CD8-positive, alpha-beta memory T cell (primary cell): ENCODE measurements at places on chromosomes 4 and X. TPM values are rescaled to one million over a fixed set of nuclear protein-coding genes. Genes with fewer than 3 reads are reported as not detected.
A peak's percentile ranks its signal among the peaks of the same experiment; 100 is the strongest.

Gene EDA
- 0.57 TPM for total RNA-seq

Gene TRIM2
- 0.29 TPM for total RNA-seq

Gene ZDHHC15
- total RNA-seq = 0.04 TPM

Gene FHIP1A
- total RNA-seq = 0.15 TPM

Gene APLN
- 0.11 TPM for total RNA-seq

Gene PNMA5
- total RNA-seq = not detected

Gene PASD1
- not detected for total RNA-seq

Gene OPRPN
- total RNA-seq = not detected

Gene DUSP9
- total RNA-seq = 0.15 TPM

DNA sequence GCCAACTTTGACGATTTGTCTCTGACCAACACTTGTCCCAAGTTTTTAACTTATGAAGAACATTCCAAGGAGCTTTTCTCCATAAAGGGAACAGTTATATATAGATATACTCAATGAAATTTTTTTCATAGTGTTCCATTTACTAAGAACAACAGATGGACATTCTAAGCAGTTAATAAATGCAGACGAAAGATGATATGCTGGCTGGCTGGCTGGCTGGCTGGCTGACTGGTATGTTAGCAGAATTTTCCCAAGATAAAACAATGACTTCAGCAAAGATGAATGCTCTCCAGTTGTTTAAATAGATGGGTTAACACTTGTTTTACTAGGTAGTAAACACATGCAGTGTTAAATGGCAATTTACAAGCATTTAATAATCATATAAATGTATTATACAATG lies 62.2 kb downstream of the SPANXN3 start:
- no peak overlapping the region for H3K27ac ChIP-seq
- H3K4me3 ChIP-seq = no peak overlapping the region
- no peaks in the 10 kb centered on the region for H3K4me1 ChIP-seq
- no peaks in the 10 kb centered on the region for H3K36me3 ChIP-seq

DNA sequence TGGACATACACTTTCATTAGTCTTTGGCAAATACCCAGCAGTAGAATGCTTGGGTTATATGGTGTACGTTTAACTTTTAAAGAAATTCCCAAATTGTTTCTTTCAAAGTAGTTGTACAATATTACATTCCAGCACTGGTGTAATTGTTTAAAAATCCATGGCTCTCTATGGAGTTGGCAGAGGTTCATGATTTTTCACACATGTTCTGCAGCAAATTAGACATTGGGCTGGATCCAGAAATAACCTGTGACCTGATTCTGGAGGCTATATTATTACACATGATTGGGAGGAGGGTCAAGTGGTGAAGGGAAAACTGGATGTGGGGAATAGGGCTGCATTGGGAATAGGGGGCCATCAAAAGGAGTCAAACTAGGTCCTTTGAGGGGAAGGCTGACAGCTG lies 41.9 kb downstream of the MAMLD1 start:
- H3K4me1 ChIP-seq = peaks cover 3% of the 10 kb centered on the region
- no peak for DNase-seq
- H3K4me3 ChIP-seq = no peak overlapping the region
- H3K36me3 ChIP-seq = no peaks in the 10 kb centered on the region

DNA sequence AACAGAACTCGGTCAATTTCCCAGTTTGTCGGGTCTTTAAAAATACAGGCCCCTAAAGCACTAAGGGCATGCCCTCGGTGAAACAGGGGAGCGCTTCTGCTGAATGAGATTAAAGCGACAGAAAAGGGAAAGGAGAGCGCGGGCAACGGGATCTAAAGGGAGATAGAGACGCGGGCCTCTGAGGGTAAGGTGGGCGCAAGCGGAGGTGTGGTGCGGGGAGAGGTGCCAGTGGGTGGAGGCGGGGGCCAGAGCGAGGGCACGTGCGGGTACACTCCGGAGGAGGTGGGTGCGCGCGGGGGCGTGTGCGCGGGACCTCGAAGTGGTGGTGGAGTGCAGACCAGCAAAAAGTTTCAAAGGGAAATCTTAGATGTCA lies 787 bp upstream of the TET2 start:
- H3K27ac ChIP-seq = peak overlapping the region; percentile 92
- peak overlapping the region; percentile 62 for H3K4me3 ChIP-seq
- H3K4me1 ChIP-seq = peaks cover 30% of the 10 kb centered on the region
- H3K27me3 ChIP-seq = no peaks in the 10 kb centered on the region
- DNase-seq = peak; percentile 23
- no peaks in the 10 kb centered on the region for H3K36me3 ChIP-seq

- H3K36me3 ChIP-seq = no peaks in the 10 kb centered on the region
- no peak overlapping the region for H3K27ac ChIP-seq
- no peak for DNase-seq
- H3K27me3 ChIP-seq = no peaks in the 10 kb centered on the region
- H3K4me3 ChIP-seq = no peak overlapping the region
- H3K4me1 ChIP-seq = no peaks in the 10 kb centered on the region
Observed at GRCh38 chr4:164906368-164906767, 29.4 kb downstream of the APELA start.

GRCh38 chrX:34401411-34401810 lies 255.7 kb downstream of the TMEM47 start:
- H3K4me1 ChIP-seq = no peaks in the 10 kb centered on the region
- no peak for DNase-seq
- no peak overlapping the region for H3K4me3 ChIP-seq
- H3K27me3 ChIP-seq = no peaks in the 10 kb centered on the region

DNA sequence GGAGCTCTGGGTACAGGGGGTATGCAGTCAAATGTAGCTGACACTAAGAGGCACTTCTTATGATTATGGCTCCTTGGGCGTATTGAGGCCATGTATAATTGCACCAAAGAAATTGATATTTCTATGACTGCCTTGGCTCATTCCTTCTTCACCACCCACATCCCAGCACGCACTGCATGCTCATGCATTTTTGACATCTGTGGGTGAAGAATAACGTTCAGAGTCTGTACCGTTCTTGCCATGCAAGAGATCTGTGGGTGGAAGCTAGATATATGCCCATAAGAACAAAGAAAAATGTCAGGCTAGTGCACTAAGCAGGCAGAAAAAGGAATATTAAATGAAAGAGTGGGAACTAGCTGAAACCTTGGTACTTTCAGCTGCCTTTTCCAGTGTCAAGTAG lies 93.4 kb downstream of the EMCN start:
- DNase-seq = no peak
- H3K36me3 ChIP-seq = no peaks in the 10 kb centered on the region
- H3K27ac ChIP-seq = no peak overlapping the region
- H3K27me3 ChIP-seq = no peaks in the 10 kb centered on the region
- H3K4me3 ChIP-seq = no peak overlapping the region
- no peaks in the 10 kb centered on the region for H3K4me1 ChIP-seq

DNA sequence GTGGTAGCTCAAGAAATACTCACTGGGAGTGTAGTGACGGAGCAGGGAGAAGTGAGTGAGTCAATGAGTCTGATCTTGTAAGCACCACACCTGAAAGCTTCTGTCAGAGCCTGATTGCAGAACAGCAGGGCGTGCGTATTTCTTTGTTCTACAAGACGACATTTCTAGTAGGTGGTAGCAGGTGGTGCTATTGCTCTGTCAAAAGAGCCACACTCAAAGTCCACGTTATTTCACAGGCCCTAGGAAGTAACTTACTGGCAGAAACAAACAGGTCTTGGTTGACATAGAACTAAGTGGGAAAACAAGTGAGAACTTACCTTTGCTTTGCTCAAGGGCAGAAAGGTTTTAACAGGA lies 46.4 kb upstream of the SPRY1 start:
- no peak overlapping the region for H3K4me3 ChIP-seq
- H3K27ac ChIP-seq = no peak overlapping the region
- no peaks in the 10 kb centered on the region for H3K36me3 ChIP-seq
- H3K27me3 ChIP-seq = no peaks in the 10 kb centered on the region

GRCh38 chr4:187175197-187175596 lies 451.5 kb upstream of the FAT1 start:
- H3K36me3 ChIP-seq = no peaks in the 10 kb centered on the region
- no peak for DNase-seq
- H3K4me3 ChIP-seq = no peak overlapping the region
- no peaks in the 10 kb centered on the region for H3K27me3 ChIP-seq
- H3K27ac ChIP-seq = no peak overlapping the region
- H3K4me1 ChIP-seq = no peaks in the 10 kb centered on the region

- no peak overlapping the region for H3K4me3 ChIP-seq
- no peaks in the 10 kb centered on the region for H3K36me3 ChIP-seq
- DNase-seq = no peak
- no peaks in the 10 kb centered on the region for H3K27me3 ChIP-seq
Observed at GRCh38 chr4:155899891-155900290, 3.6 kb upstream of the TDO2 start.

DNA sequence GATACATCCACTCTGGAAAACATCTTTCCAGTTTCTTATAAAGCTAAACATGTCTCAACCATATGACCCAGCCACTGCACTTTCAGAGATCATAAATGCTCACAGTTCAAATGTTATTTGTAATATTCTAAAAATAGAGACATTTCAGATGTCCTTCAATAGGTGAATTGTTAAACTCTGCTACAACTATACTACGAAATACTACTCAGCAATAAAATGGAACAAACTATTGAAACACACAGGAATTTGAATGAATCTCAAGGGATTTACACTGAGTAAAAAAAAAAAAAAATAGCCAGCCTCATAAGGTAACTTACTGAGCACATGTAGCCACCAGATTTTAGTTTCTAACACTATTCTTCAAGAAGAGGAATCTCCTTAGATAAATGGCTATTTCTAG lies 253.9 kb downstream of the PCDH18 start:
- H3K36me3 ChIP-seq = no peaks in the 10 kb centered on the region
- no peaks in the 10 kb centered on the region for H3K27me3 ChIP-seq
- no peak overlapping the region for H3K4me3 ChIP-seq
- DNase-seq = no peak
- no peak overlapping the region for H3K27ac ChIP-seq

GRCh38 chr4:125316401-125316790 lies 1.6 kb downstream of the FAT4 start:
- no peaks in the 10 kb centered on the region for H3K36me3 ChIP-seq
- no peak for DNase-seq
- no peak overlapping the region for H3K4me3 ChIP-seq
- H3K27ac ChIP-seq = no peak overlapping the region
- peaks cover 14% of the 10 kb centered on the region for H3K27me3 ChIP-seq
- peaks cover 9% of the 10 kb centered on the region for H3K4me1 ChIP-seq

DNA sequence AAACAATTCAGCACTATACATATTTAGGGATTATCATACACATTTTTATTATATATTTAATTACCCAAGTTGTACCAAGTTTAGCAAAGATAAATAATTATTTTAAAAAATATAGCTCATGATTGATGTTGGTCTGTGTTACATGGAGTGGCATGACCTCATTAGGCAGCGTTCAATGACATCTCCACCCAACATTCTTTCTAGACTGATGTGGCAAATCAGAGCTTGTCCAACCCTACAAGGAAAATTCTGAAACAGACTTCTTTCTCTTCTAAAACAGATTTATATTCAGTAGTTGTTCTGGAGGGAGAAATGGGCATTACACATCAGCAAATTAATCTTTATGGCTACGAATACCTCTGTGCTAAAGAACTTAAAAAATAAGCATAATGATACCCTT lies 189.7 kb downstream of the PDGFC start:
- H3K27ac ChIP-seq = no peak overlapping the region
- H3K36me3 ChIP-seq = no peaks in the 10 kb centered on the region
- H3K4me1 ChIP-seq = no peaks in the 10 kb centered on the region
- no peak overlapping the region for H3K4me3 ChIP-seq

DNA sequence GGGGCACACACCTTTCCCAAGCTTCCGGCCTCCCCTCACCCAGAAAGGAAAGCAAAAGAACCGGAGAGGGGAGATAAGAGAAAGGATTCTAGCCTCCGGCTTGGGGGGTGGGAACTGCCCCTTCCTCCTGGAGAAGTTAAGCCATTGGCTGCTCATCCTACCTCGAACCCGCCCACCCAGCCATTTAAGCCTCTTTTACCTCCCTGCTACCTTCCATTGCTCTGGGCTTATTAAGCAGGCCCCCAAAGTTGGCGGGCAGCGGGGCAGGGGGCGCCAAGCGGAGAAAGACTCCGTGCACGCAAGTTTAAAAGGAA lies 2.3 kb downstream of the MAML3 start:
- peak; percentile 71 for DNase-seq
- no peak overlapping the region for H3K27ac ChIP-seq
- peak overlapping the region; percentile 95 for H3K4me3 ChIP-seq
- peaks cover 5% of the 10 kb centered on the region for H3K4me1 ChIP-seq

GRCh38 chr4:181213551-181213950 lies 1029.7 kb upstream of the TENM3 start:
- H3K27me3 ChIP-seq = no peaks in the 10 kb centered on the region
- no peak overlapping the region for H3K27ac ChIP-seq
- H3K36me3 ChIP-seq = no peaks in the 10 kb centered on the region
- no peak for DNase-seq
- H3K4me3 ChIP-seq = no peak overlapping the region

- DNase-seq = peak; percentile 77
- no peaks in the 10 kb centered on the region for H3K36me3 ChIP-seq
- peak overlapping the region; percentile 39 for H3K27ac ChIP-seq
- H3K4me3 ChIP-seq = no peak overlapping the region
Observed at GRCh38 chrX:151393514-151393913, 3.5 kb upstream of the VMA21 start.

DNA sequence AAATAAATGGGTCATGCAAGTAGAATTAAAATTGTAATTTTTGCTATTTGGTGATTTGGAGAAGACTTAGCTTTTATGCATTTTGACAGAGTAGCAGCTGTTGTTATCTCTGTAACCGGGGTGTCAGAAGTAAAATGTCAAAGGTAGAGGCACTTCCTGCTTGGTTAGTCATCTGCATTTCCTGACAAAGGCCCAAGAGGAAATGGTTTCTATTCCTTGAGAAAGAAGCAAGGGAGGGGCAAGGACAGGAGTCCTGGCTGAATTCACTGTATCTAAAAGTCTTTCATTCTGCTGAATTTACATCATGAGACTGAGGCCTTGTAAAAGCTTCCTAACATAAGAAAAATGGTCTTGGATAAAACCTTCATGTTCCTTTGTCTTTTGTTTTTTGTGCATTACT lies 550.9 kb upstream of the BOD1L1 start:
- H3K4me1 ChIP-seq = peaks cover 15% of the 10 kb centered on the region
- peak overlapping the region; percentile 7 for H3K4me3 ChIP-seq
- H3K27me3 ChIP-seq = no peaks in the 10 kb centered on the region
- no peak overlapping the region for H3K27ac ChIP-seq
- no peaks in the 10 kb centered on the region for H3K36me3 ChIP-seq

DNA sequence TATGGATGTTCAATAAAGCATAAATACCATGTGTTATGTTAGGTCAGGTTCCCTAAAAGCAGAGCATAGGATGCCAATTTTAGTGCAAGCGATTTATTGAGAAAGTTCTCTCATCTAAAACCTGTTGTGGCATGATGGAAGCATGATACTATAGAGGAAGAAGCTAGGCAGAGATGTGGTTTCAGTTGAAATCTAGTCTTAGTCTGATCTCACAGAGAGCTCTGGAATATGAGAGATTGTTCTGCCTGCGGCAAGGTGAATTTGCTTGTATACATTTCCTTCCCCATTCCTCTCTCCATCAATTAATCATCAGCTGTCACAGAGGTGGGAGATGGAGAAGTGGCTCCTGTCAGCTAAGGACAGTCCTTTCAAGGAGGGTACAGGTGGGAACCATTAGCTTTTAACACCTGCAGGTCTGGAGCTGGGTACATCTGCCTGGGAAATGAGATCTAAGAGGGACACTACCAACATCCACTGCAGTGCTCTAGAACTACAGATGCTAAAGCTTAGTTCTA lies 252.4 kb downstream of the CFAP299 start:
- H3K4me3 ChIP-seq = no peak overlapping the region
- no peak overlapping the region for H3K27ac ChIP-seq
- H3K27me3 ChIP-seq = no peaks in the 10 kb centered on the region
- DNase-seq = no peak
- H3K4me1 ChIP-seq = no peaks in the 10 kb centered on the region

- H3K27me3 ChIP-seq = no peaks in the 10 kb centered on the region
- H3K27ac ChIP-seq = no peak overlapping the region
- H3K4me3 ChIP-seq = no peak overlapping the region
Observed at GRCh38 chr4:150007512-150007911, 70.7 kb upstream of the DCLK2 start.
